ENCODE measurements at places on chromosomes 11 and 22.
A peak's percentile ranks its signal among the peaks of the same experiment; 100 is the strongest.

DNA sequence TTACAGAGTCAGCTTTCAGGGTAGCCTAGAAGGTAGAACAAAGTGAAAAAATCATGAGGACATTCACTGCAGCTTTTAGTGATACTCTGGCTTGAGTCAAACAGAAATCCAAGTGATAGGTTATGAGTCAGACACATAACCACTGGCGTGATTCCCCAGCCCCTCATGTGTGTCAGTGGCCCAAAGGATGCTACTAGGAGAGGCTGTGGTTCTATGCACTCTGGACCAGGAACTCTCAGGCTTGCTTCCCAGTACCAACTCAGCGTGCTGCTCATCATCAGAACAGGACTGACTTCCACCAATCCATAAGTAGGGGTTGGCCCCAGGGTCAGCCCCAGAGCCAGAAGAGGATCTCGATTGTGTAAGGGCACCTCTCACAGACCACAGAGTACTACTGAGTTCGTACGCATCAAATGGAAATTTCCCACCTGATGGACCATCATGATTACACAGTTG lies 116.8 kb downstream of the MED15 start:
- DNase-seq: no peak

GRCh38 chr22:25729016-25729995 lies 12.7 kb upstream of the MYO18B start:
- DNase-seq: no peak

- DNase-seq: no peak
These were observed 144.1 kb upstream of the B3GAT1 start for GRCh38 chr11:134556186-134556585.

GRCh38 chr11:111176603-111177002 lies 68.9 kb upstream of the POU2AF2 start:
- DNase-seq: no peak

DNA sequence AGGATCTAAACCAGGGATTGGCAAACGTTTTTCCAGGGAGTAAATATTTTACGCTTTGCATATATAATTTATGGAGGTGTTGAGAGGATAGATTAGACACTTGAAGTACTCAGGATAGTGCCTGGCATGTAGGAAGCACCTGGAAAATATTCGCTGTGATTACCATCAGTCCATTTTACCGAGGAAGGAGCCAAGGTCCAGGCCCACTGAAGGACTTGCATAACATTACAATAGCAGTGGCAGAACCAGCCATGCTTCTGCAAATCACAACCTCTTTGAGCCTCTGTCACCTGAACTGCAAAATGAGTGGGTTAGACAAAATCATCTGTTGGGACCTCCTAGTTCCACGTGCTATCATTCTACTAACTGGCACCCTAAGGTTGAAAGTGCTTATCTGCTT lies 5.4 kb downstream of the FUT4 start:
- DNase-seq: no peak

GRCh38 chr11:65699306-65699705 lies 12.7 kb upstream of the KAT5 start:
- DNase-seq: no peak

GRCh38 chr22:30297991-30298701 lies 8.8 kb upstream of the CASTOR1 start:
- DNase-seq: no peak

DNA sequence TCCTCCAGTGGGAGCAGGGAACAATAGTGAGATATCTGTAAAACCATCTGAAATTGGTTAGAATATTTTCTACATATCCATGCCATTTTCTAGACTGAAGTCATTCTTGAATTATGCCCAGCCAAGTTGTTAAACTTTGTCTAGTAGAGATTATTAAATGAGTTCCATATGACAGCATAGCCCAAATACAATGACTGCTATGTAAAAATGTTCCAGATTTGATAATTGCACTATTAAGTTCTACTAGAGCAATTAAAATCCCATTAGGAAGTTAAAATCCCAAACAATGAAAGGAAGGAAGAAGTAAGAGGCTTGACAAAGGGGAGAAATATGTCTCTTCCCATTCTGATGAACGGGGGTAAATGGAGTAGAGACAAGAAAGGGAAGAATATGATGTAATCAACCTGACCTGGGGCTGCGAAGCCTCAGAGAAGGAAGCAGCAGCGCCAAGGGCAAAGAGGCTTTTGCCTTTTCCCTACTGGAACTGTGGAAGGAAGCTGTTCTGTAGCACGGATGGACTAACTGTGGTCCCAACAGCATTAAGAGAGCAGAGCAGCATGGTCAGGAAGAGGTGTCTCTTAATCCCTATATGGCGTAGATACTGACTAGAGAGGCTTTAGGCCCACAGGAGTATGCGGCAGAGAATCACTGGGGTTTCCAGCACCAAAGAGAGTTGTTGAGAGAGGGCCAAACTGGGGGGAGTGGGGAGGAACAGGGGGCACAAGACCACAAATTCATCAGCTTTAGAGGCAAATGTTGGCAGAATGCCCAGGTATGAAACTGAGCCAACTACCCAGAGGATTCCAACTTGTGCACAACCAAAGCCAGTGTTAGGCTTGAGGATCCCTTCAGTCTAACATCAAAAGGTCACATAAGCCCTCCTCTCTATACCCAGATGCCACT lies 26.7 kb downstream of the RRP8 start:
- DNase-seq: no peak

GRCh38 chr11:124900464-124900863 lies 2.8 kb upstream of the ROBO4 start:
- peak; percentile 49 for DNase-seq

DNA sequence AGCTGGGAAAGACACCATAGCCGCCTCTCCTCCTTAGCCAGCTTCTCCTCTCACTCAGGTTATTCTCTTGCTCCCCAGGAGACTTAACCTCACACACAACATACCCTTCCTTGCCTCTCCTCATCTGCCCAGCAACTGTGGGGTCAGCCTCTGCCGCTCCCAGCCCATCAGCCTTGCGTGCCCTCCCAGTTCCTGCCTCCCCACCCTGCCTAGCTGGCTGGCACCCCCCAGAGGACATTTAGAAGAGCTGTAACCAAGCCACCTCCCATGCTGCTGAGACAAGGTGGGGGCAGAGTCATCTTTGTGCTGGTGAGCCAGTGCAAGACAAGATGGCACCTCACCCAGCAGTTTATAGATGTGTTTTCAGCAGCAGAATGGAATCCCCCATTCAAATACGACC lies 38.2 kb downstream of the TOM1 start:
- no peak for DNase-seq

DNA sequence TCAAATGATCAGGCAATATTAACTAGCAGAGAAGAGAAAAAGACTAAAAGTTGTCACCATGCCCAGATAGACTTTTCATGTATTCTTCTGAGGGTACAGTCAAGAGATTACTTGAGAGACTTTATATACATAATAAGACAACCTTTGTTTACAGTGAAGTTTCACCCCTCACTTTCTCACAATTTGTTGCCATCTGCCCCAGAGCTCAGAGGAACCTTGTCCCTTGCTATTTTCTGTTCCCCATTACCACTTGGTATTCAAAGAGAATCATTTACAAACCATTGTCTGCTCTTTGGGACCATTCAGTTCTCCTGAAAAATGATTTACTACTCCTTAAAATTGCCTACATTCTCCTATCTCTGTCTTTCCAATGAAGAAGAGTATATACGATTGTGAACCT lies 544.6 kb downstream of the CNTN5 start:
- DNase-seq: no peak

DNA sequence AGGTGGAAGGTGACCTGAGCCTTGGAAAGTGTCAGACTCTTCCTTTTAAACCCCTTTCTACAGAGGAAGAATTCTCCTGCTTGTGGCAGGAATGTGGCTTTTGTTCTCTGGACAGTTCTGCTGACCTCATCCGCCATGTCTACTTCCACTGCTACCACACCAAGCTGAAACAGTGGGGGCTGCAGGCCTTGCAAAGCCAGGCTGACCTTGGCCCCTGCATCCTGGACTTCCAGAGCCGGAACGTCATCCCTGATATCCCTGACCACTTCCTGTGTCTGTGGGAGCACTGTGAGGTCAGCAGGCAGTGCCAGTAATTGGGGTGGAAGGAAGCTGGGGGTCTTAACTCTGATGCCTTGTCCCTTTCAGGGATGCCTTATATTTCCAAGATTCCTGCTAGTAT lies 9.3 kb downstream of the HINFP start:
- no peak for DNase-seq

GRCh38 chr22:50112151-50113118 lies 22.6 kb downstream of the MOV10L1 start:
- no peak for DNase-seq

DNA sequence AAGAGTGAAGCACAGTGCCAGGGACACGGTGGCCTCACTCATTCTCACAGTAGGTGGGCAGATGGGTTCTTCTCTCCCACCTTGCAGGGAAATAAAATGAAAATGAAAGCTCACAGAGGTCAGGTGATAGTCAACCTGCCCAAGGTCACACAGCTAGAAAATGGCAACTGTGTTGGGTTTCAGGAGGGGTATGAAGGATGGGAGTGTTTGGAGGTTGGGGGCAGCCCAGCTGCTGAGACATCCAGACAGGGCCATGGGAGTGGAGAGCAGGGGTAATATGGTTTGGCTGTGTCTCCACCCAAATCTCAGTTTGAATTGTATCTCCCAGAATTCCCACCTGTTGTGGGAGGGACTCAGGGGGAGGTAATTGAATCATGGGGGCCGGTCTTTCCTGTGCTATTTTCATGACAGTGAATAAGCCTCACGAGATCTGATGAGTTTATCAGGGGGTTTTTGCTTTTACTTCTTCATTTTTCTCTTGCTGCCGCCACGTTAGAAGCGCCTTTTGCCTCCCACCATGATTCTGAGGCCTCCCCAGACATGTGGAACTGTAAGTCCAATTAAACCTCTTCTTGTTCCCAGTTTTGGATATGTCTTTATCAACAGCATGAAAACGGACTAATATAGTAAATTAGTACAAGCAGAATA lies 247.0 kb downstream of the TENM4 start:
- no peak for DNase-seq

- DNase-seq: no peak
These were observed 59.9 kb downstream of the NCAM1 start for GRCh38 chr11:113021111-113021510.

- no peak for DNase-seq
These were observed 836 bp upstream of the RBM4 start for GRCh38 chr11:66637557-66638176.

DNA sequence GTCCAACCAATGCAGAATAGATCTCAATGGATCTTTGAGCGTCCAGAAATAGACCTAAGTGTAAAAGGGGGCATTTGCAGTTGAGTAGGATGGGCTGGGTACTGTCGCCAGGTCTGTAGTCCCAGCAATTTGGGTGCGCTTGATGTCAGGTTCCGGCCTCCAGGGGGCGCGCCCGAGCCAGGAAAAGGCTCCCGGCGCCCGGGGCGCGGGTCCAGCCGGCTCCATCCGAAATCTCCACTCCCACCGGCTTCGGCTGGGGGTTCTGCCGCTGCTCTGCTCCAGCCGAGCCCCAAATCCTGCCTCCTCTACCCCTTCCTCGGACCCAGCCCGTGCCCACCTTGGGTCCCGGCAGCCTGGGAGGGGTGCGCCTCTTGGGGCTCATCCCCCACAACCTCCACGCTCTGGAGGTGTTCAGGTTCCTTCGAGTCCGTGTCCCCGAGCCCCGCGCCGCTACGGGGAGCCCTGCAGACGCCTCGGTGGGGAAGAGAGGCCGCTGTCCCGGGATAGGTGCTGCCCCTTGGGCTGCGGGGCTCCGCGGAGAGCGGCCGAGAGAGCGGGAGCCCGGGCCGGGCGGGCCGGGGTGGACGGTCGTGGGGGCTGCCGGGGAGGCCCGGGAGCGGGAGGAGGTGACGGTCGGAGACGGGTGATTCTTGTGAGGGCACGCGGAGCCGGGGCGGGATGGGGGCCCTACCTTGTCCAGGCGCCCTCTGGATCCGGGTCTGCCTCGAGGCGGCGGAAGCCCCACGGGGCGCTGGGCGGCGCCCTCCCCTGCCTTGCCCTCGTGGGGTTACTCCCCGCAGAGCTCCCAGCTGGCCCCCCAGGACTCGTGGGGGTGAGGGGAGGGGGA lies 13.0 kb upstream of the CYB5R3 start:
- DNase-seq: peak; percentile 68

GRCh38 chr11:45896422-45896984 lies 10.6 kb downstream of the FREY1 start:
- DNase-seq: no peak

DNA sequence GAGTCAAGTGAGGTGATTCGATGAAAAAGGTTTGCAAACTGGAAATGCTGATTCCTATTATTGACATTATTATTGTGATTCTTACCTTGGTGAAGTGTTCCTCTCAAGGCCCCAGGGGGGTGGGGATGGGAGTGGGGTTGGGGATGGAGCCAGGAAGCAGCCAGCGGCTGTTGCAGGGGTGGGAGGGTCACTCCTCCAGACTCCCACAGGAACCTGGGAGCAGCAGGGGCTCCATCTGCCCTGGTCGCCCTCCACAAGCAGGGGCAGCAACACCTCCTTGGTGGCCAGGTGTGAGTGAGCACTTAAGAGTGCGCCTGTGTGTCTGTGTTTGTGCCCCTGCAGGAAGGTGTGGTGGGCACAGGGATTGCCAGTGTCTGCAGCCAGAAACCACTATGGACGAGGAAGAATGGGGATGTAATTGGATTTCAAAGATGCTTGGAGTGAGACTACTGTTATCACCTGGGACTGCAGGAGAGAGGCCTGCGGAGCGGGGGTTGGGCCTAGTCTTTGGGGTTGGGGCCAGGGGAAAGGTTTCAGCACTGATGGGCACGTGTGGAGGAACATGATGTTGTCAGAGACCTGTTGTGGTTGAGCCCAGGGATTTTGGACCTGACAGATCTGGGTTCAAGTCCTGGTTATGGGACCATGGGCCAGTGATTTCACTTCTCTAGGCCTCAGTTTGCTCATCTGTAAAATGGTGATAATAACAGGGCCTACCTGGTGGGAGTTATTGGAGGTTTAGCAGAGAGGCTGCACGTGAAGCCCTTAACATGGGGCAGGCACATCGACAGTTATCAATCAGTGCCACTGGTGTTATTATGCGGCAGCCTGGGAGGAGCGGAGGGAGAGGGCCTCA lies 3.6 kb upstream of the TP53I11 start:
- no peak for DNase-seq

- DNase-seq: no peak
These were observed 27.1 kb upstream of the GAL start for GRCh38 chr11:68657021-68657780.

GRCh38 chr11:36620246-36620645 lies 22.2 kb upstream of the RAG2 start:
- no peak for DNase-seq

DNA sequence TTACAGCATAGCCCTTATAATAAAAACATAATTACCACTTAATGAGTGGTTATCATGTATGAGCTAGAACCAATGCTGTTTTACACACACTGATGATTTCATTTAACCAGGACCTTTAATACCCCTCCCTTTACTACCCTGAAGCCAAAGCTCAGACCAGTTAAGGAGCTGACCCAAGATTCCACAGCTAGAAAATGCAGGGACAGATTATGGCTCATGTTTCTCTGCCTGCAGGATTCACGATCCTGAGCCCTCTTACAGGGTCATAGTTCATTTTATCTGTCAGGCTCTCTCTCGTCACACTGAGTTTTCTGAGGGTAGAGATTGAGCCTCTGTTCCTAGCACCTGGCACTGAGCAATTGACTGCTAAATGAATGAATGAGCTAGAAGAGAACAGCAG lies 27.4 kb downstream of the TUB start:
- no peak for DNase-seq

- DNase-seq: no peak
These were observed 1.1 kb upstream of the CLTCL1 start for GRCh38 chr22:19292458-19293230.
